ENCODE measurements at places on chromosomes 1 and 21.

GRCh38 chr1:70659891-70660290 lies 248.8 kb downstream of the CTH start:
- no peak for DNase-seq

- DNase-seq: no peak
Observed at GRCh38 chr1:228976316-228976715, 241.0 kb downstream of the RHOU start.

GRCh38 chr1:224539971-224540370 lies 76.1 kb upstream of the CNIH3 start:
- no peak for DNase-seq

DNA sequence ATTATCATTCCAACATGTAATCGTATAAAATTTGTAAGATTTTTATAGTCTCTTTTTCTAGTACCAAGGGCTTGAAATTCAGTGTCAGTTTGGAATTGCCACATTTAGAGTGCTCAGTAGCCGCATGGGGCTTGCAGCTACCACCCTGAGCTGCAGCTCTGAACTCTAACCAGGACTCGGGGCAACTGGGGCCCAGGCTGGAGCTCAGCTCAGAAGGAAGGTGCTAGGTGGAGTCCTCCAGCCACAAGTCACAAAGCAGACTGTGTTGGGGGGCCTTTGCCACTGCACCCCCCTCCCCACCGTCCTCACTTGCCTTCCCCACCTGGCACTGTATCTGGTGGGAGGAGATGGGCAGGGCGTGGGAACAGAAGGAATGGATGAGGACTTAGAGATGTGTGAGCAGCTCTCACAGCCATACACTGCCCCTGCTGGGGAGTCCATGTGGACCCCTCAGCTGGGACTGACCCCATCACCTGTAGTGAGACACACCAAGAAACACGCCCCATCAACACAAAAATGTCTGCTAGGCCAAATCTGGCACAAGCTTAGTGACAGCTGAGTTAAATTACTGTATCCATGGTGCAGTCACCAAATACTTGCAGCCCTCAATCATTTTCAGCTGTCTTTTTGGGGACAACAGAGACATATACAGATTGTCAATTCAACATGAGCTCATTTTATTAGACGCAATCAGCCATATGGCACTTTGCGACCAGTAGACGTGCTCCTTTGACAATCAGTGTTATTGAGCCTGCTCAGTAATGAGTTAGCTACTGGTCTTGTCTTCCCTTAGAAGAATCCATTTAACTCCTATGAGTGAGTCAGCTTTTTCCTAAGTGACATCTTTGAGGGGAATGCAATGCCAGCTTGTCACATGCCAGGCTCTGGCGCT lies 241.7 kb upstream of the RAB4A start:
- no peak for DNase-seq

DNA sequence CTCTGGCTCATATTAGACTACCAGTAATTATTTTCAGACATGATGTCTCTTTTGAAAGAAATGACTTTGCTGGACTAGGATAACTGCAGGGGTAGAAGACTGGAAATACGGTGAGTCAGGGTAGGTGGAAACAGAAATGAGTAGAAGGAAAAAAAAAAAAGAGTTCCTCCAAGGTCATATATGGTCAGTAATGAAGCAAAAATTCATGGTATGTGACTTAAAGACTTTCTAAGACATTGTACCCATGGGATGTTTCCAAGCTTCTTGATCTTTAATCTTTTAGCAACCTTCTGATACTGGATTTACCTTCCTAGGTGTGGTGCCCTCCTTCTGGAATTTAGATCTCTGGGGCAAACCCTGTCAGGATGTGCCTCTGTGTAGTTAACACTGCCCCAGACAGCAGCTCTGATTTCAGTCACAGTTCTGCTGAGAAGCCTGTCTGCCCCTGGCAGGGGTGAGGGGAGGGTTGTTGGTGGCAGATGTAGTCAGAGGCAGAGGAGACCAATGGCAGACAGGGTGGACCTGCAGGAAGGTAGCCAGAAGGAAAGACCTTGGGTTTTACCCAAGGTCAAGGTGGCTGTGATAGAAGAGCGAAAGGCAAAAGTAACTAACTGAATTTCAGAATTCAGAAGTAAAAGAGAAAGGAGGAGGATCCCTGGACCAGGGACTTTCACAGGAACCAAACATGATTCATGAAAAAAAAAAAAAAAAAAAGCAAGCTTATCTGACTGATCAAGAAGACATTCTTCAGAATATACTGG lies 44.1 kb upstream of the BCL10 start:
- peak; percentile 72 for DNase-seq

GRCh38 chr1:166814611-166815010 lies 24.7 kb upstream of the POGK start:
- DNase-seq: no peak

- DNase-seq: no peak
Observed at GRCh38 chr1:30302858-30303257, 420.5 kb downstream of the MATN1 start.

DNA sequence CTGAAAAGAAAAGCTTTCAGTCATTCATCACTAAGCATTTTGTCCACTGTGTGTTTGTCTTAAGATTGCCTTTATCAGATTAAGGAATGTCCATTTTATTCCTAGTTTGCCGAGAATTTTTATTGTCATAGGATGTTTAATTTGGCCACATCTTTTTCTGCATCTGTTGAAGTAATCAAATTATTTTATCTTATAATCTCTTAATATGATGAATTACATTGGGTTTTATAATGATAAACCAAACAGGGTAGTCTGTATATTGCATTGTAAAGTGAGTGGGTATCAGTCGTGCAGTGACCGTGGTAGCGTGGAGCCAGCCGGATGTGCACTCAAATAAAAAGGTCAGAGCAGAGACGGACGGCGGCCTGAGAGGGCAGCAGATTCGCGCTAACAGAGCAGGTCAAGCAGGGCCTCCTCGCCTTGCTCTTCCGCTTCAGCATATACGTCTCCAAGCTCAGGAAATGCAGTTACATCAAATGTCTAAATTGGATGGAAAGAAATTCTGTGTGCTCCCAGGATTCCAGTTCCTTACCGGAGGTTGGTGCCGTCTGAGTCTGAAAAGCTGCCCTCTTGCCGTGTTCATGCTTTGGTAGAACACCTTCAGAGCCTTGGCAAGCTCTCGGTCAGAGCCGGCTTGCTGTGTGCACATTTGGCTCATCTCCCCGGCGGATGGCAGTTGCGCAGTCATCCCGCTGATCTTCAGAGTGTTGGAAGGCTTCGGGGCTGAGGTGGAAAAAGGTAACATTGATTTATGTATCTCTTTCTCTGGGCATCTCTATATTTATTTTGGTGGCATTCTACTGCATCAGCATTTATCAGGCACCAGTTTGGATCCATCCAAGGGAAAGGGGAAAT lies 51.5 kb downstream of the SCCPDH start:
- no peak for DNase-seq

GRCh38 chr1:190286111-190286510 lies 191.6 kb downstream of the BRINP3 start:
- DNase-seq: no peak

DNA sequence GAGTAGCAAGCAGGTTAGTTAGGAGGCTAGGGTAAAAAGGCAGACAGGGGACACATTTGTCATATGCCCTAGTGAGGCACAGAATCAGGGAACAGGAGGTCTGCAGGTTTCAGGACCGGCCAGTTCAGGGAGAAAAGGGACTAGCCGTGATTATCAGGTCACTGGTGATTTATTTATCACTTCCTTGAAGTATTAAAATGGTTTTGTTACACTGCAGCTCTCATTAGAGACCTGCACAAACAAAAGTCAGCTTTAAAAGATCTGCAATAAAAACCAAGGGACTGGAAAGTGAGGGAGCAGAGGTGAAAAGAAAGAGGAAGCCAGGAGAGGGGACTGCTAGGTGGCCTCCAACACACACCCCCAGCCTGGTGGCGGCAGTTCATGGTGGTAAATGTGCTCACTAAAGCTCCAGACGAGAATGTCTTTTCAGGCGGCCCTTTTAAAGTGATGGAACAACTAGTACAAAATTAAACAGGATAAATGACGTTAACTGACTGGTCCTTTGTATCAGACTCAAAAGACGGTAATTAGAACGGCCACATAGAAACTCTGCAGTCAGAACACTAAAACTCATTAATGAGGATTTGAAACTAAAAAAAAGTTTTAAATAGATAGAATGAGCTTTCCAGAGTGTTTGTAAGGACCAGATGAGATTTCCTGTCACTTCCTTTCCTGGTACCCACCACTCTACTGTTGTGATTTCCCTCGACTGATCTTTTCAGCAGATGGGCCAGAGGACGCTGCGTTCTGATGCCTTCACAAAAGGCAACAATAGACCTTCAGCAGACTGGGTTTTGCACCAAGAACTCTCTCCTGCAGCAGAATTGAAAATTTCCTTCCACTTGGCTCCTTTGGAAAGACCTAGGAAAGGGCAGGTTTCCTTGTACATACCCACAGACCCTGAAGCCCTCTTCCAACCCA lies 136.8 kb downstream of the NTPCR start:
- DNase-seq: no peak

- DNase-seq: no peak
Observed at GRCh38 chr1:21568809-21569385, 59.7 kb downstream of the ALPL start.

DNA sequence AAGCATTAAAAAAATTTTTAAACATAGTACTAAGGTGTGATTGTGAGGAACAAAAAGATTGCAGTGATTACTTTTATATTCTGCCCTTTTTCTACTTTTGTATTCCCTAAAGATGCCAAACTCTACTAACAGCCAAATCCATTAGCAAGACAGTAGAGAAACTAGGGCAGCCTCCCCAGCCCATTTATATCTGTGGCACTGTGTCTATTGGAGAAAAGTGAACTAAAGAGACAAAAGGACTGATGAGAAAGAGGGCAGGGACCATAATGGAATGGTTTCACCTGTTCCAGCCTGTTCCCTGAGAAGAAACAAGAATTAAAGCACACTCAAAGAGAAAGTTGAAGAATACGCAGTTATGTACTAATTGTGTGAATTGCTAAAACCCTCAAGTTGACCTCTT lies 56.6 kb downstream of the ATG4C start:
- no peak for DNase-seq

GRCh38 chr1:214027498-214027897 lies 39.7 kb downstream of the PROX1 start:
- no peak for DNase-seq

- DNase-seq: no peak
Observed at GRCh38 chr1:234669499-234669898, 59.5 kb upstream of the IRF2BP2 start.

GRCh38 chr1:43322506-43322905 lies 15.1 kb upstream of the MPL start:
- no peak for DNase-seq

- no peak for DNase-seq
Observed at GRCh38 chr1:181134543-181135436, 46.3 kb downstream of the IER5 start.

DNA sequence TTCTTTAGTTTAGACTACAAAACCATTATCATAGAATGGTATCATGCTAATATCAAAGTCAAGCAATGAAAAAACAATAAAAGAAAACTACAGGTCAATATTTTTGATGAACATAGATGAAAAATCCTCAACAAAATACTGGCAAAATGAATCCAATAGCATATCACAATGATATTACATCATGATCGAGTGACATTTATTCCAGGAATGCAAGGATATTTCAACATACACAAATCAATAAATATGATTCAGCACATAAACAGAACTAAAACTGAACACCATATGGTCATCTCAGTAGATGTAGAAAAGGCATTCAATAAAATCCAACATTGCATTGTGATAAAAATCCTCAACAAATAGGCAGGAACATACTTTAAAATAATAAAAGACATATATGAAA lies 1657.7 kb downstream of the KCNT2 start:
- DNase-seq: no peak

GRCh38 chr1:17561247-17561548 lies 21.7 kb downstream of the ARHGEF10L start:
- DNase-seq: no peak

- no peak for DNase-seq
Observed at GRCh38 chr1:193260056-193260745, 73.8 kb upstream of the B3GALT2 start.

GRCh38 chr1:59879996-59880505 lies 46.5 kb downstream of the CYP2J2 start:
- DNase-seq: no peak

DNA sequence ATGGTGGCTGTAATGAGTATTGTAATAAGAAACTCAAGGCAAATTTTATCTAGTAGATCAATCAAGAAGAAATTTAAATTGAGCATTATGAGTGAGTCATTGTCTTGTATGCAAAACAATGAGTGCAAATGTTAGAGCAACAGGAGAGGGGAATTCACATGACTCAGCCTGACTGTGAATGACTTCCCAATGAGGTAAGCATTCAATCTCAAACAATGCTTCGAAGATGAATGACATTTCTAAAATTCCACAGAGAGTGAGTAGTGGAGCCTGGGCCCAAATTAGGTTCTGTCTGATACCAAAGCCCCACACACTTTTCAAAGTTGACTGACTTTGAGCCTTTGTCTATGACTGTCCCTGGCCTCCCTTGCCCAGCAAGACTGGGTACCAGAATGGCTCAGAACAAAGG lies 738.0 kb downstream of the PTPRU start:
- no peak for DNase-seq

DNA sequence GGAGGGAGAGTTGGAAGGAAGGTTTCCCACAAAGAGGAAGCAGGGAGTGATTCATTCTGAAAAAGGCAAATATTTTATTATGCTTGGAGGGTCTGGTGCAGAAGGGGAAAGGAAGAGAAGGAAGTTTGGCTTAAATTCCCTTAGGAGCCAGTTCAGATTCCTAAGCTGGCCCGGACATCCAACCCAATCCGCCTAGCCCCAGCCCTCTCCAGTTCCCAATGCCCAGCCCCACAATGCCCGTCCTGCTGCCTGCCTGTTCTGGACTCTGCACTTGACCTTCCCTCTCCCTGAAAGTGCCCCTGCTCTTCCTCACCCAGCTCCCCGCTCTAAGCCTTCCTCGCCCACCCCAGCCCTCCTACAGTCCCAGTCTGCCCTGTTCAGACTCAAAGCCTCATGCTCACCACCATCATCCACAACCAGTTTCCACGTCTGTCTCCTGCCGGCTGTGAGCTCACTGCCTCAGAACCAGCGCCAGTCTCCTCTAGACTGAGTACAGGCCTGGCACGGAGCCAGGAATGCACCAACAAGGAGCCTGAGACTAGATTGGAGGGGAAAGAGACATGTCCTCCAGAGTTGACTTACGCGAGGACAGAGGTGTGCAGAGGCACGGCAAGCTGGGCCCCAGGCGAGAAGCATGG lies 18.9 kb downstream of the CAPN2 start:
- peak; percentile 59 for DNase-seq
